Activated naive CD8-positive, alpha-beta T cell treated with anti-CD3 and anti-CD28 coated beads, Interleukin-2, amount 50 U/mL, for 24 hours (primary cell): ENCODE measurements at places on chromosomes 6 and 20.

- no peak for DNase-seq
Measured at GRCh38 chr6:129789974-129790373, 71.1 kb downstream of the TMEM244 start.

DNA sequence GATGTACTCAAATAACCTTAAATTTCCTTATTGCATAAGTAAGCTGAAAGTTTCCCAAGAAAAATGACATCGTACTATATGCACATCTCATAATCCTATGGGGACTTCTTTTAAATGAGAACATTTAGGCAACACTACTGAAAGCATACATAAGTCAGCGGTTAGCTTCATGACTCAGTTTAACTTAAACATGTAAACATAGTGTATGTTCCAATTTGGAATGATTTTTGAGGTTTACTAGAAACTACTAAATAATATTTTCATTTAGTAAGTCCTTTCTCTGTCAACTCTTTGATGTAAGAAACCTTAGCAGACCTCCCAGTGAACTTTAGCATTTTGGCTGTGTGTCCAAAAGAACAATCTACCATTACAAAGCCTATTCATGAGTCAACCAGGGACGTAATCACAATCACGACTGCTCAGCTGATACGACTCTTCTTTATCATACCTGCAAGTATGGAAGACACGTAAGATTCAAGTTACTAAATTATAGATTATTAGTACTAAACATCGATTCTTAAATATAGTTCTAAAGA lies 19.3 kb downstream of the HIVEP2 start:
- no peak for DNase-seq

- DNase-seq, result peak; percentile 64
Measured at GRCh38 chr6:75602246-75603105, 796 bp downstream of the SENP6 start.

GRCh38 chr20:39547546-39548408 lies 585.6 kb downstream of the DHX35 start:
- DNase-seq, result no peak

DNA sequence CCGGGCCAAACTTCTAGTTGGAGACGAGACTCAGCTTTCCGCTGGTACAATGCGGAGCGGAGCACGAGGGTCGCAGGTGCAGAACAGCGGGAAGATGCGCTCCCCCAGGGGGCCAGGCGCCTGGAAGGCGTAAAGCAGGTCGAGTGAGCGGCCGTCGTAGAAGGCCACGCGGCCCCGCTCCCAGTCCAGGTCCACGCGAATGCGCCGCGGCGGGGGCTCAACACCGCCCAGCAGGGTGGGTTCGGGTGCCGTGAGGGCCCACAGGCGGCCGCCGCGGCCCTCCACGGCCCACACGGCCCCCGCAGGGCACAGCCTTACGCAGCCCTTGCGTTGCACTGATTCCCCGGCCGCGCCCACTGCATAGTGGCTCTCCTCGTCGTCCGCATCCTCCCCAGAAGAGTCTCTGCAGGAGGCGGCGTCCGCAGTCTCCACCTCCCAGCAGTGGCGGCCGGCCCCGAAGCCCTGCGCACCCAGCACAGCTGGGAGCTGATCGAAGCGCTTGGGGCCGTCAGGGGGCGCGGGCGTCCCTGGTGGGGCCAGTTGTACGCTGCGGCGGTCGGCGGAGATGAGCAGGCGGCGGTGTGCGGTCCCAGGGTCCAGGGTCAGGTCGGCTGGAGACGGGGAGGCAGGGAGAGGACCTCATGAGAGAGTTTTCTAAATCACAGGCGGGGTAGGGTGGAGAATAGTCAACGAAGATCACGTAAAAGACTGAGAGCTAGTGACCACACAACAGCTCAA lies 4.3 kb downstream of the PPP1R11 start:
- peak; percentile 25 for DNase-seq

DNA sequence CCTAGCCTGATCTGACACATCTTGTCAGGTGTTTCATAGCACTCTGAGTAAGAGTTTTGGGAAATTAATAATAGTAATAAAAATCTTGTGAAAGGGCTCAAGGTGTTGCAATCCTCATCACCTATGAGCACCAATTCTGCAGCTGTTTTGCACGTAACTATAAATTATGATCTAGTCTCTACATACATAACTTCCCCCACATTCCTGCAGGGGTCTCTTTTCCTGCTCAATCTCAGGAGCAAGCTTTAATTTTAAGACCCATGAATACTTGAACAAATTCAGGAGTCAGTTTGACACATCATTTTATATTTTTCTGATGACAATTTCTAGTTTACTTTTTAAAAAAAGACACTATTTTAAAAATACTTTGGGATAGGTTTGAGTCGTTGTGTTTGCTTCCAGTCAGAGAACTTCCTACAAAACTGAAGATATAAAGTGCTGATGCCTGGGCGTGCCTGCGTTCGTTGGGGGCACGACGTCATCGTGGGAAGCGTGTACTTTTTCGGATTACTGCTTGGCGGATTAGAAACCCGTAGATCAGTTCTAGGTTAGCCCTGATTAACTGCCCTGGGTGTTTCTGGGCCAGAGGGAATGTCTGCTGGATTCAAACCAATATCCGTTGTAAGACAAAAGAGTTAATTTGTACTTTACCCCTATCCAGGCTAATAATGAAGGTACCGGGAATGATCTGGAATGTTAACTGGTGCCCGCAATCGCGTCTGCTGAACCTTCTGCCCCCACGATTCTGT lies 1.0 kb upstream of the E2F3 start:
- peak; percentile 58 for DNase-seq

- no peak for DNase-seq
Measured at GRCh38 chr6:41972826-41973225, 31.2 kb upstream of the CCND3 start.

GRCh38 chr6:40098774-40099173 lies 164.5 kb upstream of the MOCS1 start:
- no peak for DNase-seq

GRCh38 chr20:4853004-4853403 lies 131.3 kb downstream of the PRND start:
- DNase-seq, result no peak

DNA sequence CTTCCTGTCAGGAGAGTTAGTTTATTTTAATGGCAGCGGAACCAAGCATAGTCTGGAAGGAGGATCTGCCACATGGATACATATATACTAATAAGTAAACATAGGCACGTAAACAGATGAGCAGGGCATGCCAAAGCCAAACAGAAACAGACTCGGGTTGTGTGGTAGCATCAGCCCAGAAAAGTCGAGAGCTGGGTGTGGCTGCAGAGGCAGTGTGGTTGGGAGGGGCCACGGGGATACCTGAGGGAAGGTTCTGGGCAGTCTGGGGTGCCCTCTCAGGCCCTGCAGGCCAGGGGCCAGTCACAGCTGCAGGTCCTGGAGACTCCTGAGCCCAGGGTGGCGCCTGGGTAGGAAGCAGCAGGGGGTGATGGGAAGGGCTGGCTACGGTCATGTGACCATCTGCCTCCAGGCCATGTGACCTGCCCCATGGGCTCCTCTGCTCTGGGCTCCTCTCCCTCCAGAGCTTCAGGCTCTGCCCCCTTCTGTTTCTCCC lies 42.8 kb upstream of the MRPS10 start:
- no peak for DNase-seq

GRCh38 chr6:99492092-99492491 lies 23.1 kb downstream of the USP45 start:
- no peak for DNase-seq

GRCh38 chr20:35117196-35117595 lies 24.6 kb upstream of the TRPC4AP start:
- no peak for DNase-seq

- DNase-seq, result no peak
Measured at GRCh38 chr20:61875221-61875885, 190.3 kb downstream of the TAF4 start.

- DNase-seq, result no peak
Measured at GRCh38 chr6:117624869-117625481, 22.7 kb upstream of the GOPC start.

GRCh38 chr6:165988302-165988756 lies 179.3 kb downstream of the TBXT start:
- no peak for DNase-seq

- no peak for DNase-seq
Measured at GRCh38 chr6:25944688-25945574, 14.4 kb upstream of the SLC17A2 start.

- DNase-seq, result no peak
Measured at GRCh38 chr6:88442737-88443136, 276.6 kb upstream of the CNR1 start.

DNA sequence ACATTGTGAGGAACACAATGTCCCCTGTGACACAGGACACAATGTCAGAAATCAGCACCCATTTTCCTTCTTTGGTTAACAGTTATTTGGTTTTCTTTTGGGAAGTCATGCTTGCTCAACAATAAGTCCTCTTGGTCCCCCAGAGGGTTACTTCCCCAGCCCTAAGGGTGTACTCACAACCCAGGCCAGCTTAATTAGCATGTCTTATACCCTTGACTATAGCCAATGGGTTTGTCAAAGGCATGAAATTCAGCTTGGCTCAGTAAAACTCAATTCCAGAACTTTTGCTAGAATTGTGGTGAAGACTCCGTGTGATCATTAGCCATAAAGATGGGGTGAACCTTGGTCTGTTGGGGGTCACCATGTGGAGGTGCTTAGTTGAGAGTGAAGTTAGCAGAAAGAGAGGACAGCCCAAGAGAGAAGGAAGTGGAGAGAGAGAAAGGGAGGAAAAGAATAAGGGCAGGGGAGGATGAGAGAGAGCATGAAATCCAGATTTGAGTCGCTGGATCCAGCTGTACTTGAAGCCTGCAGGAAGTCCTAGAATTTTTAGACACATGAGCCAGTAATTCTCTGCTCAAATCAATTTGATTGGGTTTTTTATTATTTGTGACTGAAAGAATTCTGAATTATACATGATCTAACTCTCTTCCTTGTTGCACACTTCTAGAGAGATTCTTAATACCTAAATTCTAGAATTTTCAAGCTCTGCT lies 321.3 kb upstream of the JAG1 start:
- DNase-seq, result no peak

DNA sequence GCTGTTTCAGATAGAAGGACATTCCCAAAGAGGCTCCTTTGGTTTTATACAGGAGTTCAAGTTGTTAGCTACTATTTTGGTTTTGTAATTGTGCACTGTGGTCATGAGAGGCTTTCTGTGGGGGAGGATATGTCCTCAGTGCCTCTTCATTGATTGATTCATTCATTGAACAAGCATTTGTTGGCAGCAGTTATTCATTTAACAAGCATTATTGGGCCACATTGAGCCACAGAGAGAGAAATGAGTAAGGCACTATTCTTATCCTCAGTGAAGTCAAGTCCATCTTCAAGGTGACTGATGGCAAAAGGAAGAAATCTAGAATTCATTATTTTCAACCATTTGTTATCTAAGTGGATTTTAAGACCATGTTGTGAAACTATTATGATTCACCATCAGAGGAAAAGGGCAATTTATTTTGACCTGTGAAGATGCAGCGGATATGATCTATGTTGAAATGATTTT lies 697.2 kb upstream of the CITED2 start:
- no peak for DNase-seq

- DNase-seq, result no peak
Measured at GRCh38 chr20:48404598-48404997, 423.2 kb downstream of the PREX1 start.

- DNase-seq, result peak; percentile 53
Measured at GRCh38 chr6:118650582-118651281, 659 bp downstream of the CEP85L start.

DNA sequence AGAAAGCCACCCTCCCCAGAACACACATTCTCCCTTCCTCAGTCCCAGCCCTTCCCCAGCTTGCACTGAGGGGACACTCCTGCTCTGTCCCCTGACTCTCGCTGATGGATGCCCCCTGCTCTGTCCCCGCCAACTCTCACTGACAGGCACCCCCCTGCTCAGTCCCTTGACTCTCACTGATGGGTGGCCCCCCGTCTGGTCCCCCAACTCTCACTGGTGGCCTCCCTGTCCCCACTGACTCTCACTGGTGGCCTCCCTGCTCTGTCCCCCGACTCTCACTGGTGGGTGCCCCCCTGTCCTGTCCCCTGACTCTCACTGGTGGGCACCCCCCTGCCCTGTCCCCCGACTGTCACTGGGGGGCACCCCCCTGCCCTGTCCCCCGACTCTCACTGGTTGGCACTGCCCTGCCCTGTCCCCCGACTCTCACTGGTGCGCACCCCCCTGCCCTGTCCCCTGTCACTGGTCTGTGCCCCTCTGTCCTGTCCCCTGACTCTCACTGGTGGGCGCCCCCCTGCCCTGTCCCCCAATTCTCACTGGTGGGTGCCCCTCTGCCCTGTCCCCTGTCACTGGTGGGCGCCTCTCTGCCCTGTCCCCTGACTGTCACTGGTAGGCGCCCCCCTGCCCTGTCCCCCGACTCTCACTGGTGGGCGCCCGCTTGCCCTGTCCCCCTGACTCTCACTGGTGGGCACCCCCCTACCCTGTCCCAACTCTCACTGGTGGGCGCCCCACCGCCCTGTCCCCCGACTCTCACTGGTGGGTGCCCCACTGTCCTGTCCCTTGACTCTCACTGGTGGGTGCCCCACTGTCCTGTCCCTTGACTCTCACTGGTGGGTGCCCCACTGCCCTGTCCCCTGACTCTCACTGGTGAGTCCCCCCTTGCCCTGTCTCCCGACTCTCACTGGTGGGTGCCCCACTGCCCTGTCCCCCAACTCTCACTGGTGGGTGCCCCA lies 60.9 kb downstream of the GINS1 start:
- DNase-seq, result no peak

- DNase-seq, result no peak
Measured at GRCh38 chr6:28000351-28001045, 43.5 kb downstream of the OR2B6 start.

DNA sequence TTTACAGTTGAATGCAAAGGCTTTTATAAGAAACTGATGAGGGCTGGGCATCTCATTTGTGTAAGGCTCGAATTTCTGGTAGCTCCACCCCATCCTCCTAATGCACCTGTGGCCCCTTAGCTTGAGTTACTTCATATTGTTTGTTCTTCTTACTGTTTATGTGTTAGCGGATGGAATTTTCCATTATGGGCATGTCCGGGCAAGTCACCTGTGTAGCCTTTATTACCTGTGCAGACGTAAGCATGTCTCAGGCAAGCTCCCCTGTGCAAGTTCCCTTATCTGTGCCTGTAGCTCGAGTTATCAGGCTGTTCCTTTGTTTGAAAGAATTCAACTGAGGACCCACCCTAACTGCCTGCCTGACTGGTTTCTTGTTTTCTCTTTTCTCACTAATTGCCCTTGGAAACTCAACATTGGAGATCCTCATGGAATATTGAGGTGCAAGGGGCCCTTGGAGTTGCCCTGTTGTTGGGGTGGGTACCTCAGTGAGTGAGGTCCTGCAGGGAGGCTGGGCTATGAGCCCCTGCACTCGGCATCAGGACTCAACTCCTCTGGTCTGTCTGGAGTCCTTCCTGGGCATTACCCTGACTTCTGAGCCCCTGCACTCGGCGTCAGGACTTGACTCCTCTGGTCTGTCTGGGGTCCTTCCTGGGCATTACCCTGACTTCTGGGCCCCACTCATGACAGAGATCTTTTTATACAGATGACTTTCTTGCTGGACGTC lies 207.9 kb upstream of the SULF2 start:
- no peak for DNase-seq

DNA sequence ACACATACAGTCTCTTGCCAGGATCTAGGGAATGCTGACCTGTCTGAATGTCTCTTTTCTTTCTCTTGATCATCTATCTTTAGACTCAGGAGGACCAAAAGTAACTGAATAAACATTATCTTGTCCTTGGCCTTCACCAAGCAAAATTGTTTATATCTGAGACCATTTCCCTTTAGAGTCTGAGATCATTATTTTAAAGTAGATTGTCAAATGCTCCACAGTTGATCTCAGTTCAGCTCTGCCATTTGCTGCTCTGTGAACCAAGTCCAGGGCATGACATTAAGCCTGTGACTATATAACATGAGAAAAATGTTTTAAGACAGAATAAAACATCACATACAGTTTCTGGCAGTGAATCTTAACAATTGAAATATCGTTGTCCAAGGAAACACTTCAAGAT lies 148.3 kb upstream of the NRSN1 start:
- no peak for DNase-seq
